ENCODE measurements at places on chromosomes 2 and 18.

DNA sequence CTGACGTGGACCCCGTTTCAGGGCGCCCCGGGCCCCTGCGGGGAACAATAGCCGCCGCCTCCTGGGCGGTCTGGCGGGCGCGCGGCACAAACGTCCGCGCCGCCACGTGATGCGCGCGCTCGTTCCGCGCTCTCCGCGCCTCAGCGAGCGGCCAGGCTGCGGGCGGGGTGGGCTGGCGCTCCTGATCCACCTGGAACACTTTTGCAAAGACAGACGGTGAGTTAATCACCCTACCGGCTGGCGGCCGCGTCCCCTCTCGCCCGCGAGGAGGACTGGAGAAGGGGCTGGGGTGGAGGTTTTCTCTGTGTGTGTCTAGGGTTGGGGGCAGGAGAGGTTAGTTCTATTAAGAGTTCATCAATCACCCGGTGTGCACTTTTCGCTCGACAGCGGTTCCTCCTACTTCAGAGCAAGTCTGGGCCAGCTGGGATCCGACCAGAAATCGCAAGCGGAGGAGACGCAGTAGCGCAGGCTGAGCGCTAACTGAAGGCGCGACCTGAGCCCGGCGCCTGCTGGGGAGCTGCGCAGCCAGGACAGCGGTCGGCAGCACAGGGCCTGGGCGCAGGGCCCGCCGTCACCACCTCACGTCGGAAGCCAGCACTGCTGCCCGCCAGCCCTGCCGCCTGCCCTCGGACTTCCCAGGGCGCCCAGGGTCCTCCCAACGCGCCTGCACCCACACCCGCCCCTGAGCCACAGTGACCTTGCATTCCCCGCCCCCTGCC lies 10.3 kb upstream of the HOXD1 start:
- no peak for DNase-seq

DNA sequence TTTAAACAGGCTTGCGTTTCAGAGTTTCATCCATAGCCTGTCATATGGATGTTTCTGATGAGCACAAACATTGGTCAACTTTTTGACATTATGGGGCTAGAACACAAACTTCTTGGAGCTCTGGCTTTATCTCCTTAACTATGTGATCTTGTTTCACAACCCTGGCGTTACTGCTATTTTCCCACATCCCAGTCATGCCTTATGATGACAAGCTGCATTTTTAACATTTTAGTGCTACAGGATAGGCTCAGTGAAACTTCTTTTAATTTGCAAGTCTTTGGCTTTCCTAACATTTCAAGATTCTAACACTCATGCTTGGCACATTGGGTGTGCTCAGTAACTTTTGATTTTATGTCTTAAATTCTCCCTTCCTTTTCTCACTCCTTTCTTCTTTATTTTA lies 21.0 kb upstream of the PDE1A start:
- DNase-seq, result peak; percentile 90

DNA sequence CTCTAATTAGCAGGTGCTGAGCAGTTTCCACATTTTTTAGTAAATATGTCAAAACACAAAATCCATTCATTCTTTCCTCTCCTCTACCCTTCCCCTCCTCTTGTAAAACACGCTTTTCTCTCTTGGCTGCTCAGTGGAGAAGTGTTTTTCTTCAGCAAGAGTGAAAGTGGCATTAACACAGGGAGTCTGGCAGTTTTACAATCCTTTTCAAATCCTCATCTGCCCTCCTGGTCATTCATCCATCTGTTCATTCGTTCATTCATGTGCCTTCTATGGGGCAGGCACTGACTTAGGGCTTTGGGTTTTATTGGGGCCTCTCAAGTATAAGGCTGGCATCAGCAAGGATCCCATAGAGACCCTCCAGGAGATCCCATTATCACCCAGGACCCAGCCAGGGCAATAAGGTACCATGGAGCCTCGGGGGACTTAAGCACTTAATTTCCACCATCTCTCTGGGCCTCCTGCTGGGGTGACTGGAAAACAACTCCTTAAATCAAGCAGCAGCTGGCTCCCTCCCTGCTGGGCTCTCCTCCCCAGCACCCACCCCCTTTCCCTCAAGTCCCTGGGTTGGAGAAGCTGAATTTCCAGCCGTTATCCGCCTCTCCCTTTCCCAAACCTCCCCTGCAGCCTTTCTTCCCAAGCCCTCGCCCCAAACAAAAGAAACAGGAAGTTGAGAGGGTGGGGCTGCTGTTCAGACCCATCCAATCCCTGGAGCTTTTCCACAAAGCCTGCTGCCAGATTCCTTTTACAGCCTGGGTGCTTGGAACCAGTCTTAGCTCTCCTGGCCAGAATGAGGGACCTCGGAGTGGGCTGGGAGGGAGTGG lies 32.6 kb downstream of the MARCHF4 start:
- peak; percentile 57 for DNase-seq

DNA sequence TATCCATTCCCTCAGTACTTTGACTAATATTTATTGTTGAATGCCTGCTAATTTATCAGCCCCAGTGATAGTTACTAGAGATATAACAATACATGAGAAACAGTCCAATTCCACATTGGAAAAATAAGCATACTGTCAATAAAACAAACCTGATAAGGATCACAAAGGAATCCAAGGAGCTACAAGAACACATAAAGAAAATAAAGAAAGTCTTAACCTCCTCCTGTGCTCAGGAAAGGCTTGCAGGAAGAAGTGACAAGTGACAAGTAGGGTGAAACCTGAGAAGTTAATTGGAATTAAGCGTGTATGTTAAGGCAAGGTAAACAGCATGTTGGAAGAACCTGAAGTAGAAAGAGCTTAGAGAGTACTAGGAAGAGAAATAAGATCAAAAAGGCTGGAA lies 20.3 kb upstream of the ASNSD1 start:
- DNase-seq, result no peak

- DNase-seq, result no peak
Observed at GRCh38 chr2:169362118-169362893, at the start of gene LRP2. TSS of gene LRP2 (minus strand) at chr2:169362534. CDS start at chr2:169362399, 135 bp downstream.

- no peak for DNase-seq
Observed at GRCh38 chr2:39989888-39990287, 210.8 kb upstream of the THUMPD2 start.

Measured in iris pigment epithelial cell (primary cell).